ENCODE measurements at places on chromosomes 7 and 10.

DNA sequence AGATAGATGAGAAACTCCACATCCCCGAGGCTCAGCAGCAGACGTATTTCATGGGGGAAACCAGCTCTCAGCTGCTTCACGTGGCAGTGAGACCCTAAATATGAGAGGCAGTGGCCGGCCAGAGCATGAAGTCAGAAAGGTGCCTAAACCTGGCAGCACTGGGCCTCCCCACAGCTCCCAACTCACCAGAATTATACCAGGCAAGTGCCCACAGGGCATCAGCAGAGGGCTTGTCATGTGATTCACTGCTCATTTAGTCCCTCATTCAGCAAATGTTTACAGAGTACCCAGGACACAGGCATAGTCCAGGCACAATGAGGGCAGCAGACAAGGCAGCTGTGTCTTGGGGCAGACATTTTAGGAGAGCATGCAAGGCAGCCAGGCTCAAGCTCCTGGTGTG lies 212.6 kb downstream of the PTPRN2 start:
- no peak for DNase-seq

GRCh38 chr10:128803790-128804189 lies 663.3 kb upstream of the MGMT start:
- DNase-seq: no peak

DNA sequence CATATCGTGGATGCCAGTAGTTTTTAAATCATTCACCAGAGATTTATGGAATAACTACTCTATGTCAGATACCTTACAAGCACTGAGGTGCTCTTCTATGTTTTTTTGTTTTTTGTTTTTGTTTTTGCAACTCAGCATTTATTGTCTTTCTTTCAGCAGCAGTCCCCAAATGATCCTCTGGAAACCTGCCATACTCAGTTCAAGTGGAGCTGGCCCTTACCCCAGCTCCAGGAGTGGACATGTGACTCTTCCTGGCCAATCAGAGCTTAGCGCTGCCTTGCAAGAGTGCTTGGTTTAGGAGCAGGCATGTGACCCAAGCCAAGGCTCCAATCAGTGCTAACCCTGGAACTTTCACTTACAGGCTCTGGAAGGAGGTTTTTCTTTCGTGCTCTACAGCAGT lies 356.6 kb upstream of the ZMIZ1 start:
- DNase-seq: no peak

DNA sequence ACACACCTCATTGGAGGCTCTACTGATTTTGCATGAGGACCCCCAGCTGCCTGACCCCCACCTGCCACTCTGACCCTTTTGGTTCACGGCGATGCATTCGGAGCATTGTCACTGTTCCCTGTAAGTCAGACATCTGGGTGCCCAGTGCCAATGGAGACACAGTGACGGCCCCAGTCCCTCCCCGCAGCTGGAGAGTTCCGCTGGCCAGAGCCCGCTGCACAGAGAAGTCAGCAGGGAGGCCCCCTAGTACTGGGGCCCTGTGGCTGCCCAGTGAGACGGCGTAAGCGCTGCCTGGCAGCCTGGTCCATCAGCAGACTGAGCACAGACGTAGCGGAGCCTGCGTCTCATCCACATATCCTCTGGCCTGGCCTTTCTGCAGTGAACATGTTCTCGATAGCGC lies 77.5 kb downstream of the NKX6-2 start:
- no peak for DNase-seq

DNA sequence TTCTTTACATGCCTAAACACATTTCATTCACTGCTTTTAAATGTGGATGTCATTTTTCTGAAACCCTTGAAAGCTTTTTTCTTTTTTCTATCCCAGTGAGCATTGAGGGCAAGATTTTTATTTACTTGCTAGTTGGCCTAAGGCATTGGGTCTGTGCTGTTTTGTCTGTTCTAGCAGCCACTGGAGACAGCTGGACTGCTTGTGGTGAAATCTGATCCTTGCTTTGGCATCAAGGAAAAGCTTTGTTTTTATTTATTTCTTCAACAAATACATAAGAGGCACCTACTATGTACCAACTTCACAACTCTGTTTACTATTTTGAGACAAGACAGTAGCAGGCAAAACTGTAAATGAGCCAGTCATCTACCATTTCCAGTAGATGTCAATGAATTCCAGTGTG lies 28.4 kb upstream of the PDLIM1 start:
- DNase-seq: no peak

- DNase-seq: no peak
Observed at GRCh38 chr10:110368002-110368401, 63.3 kb upstream of the SMNDC1 start.

GRCh38 chr7:25759286-25759685 lies 392.7 kb upstream of the NFE2L3 start:
- DNase-seq: no peak

DNA sequence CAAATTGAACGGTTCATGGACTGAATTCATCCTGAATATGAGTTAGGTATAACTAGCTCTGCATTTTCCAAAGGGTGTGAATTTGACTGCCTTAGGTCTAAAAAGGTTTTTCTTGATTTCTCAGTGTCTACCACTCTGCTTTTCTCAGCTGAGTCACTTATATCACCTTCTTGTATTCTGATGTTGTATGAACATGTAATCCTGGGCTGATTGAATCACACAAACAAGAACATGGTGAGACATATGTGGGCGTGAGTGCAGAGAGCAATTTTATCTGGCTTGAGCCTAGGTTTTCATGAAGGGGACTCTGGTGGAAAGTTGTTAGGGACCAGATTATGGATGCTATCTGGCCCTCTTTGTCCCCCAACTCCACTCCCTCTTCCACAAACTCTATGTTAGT lies 239.8 kb downstream of the SUGCT start:
- no peak for DNase-seq

DNA sequence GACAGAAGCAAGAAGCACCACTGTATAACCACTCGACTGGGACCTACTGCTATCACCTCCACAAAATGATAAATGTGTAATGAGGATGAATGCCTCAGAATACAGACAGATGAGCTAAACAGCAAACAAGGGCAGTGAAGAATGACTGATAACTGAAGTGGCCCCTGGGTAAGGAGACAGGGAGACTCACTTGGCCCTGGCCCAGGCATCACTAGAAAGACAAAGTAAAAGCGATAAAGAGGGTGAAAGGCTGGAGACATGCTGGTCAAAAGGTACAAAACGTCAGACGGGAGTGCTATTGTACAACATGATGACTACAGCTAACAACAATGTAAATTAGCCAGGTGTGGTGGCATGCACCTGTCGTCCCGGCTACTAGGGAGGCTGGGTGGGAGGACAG lies 27.8 kb upstream of the APBB1IP start:
- no peak for DNase-seq

DNA sequence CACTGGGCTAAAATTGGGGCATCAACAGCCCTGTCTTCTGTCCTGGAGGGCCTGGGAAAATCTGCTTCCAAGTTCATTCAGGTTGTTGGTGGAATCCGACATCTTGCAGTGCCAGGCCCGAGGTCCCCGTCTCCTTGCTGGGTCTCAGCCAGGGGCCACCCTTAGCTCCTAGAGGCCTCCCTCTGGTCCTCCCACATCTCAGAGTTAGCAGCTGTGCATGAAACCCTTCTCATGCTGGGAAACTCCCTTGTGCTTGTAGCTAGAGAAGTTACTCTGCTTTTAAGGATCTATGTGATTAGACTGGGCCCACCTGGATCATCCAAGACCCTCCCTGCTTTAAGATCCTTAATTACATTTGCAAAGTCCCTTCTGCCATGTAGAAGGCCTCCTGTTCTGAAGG lies 15.3 kb downstream of the HIP1 start:
- no peak for DNase-seq

- DNase-seq: no peak
Observed at GRCh38 chr10:92880917-92881316, 32.6 kb downstream of the EXOC6 start.

GRCh38 chr10:12414278-12414989 lies 65.1 kb downstream of the CAMK1D start:
- no peak for DNase-seq

- no peak for DNase-seq
Observed at GRCh38 chr7:75738604-75738974, at the start of gene HIP1. Gene HIP1 (minus strand): TSS chr7:75738941. CDS start chr7:75738920, 21 bp downstream.

- no peak for DNase-seq
Observed at GRCh38 chr10:69766161-69766910, 35.4 kb upstream of the COL13A1 start.

DNA sequence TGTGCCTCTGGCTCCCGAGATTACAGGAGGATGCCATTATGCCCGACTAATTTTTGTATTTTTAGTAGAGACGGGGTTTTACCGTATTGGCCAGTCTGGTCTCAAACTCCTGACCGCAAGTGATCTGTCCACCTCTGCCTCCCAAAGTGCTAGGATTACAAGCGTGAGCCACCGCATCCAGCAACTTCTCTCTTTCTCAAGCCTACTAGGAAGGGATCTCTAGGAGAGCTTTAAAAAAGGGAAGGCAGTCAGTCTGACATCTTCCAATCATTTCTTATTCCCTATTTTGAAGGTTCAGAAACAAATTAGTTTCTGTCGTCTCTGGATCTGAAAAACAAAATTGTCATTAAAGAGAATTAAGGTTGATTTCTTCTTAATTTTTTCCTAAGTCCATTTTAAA lies 2.5 kb upstream of the TMEM26 start:
- DNase-seq: no peak

- no peak for DNase-seq
Observed at GRCh38 chr7:25596443-25596842, 368.2 kb upstream of the NPVF start.

Measured in RKO (cell line).